ENCODE measurements at places on chromosomes 2 and 18. TPM values are rescaled to one million over a fixed set of nuclear protein-coding genes. Genes with fewer than 3 reads are reported as not detected.

DNA sequence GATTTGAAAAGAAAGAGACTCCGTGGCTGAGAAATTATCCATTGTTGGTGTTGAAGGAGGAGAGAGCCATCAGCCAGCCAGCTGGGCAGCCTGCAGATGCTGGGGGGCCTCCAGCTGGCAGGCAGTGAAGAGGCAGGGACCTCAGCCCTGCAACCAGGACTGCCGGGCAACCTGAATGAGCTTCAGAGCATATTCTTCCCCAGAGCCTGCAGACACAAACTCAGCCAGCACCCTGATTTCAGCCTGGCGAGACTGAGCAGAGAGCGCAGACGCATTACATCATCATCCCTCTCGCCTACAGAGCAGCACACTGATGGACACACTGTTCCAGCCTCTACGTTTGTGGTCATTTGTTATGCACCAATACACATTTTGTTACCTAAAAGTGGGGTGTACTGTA, 150.7 kb upstream of the RAB6C start:
- no peak overlapping the region for H3K4me3 ChIP-seq
- H3K36me3 ChIP-seq = no peaks in the 10 kb centered on the region
- H3K4me1 ChIP-seq = no peaks in the 10 kb centered on the region
- H3K27me3 ChIP-seq = peaks cover 4% of the 10 kb centered on the region
- no peak overlapping the region for H3K27ac ChIP-seq

SLC9A4 gene
- 0.11 TPM for total RNA-seq

ITM2C gene
- 32.9 TPM for total RNA-seq

TMEM247 gene
- not detected for total RNA-seq

GRCh38 chr2:120769076-120769786, 33.6 kb downstream of the GLI2 start:
- H3K27me3 ChIP-seq = no peaks in the 10 kb centered on the region
- no peaks in the 10 kb centered on the region for H3K36me3 ChIP-seq
- no peak for DNase-seq
- no peak overlapping the region for H3K4me3 ChIP-seq
- no peaks in the 10 kb centered on the region for H3K4me1 ChIP-seq
- H3K27ac ChIP-seq = no peak overlapping the region

CHRNA1 gene
- not detected for total RNA-seq
